ENCODE measurements at places on chromosomes 3 and 15. TPM values are rescaled to one million over a fixed set of nuclear protein-coding genes. Genes with fewer than 3 reads are reported as not detected.
A peak's percentile ranks its signal among the peaks of the same experiment; 100 is the strongest.

- H3K4me1 ChIP-seq: peaks cover 67% of the 10 kb centered on the region
- peaks cover 30% of the 10 kb centered on the region for H3K36me3 ChIP-seq
- H3K27ac ChIP-seq: no peak overlapping the region
- no peak for DNase-seq
- H3K27me3 ChIP-seq: no peaks in the 10 kb centered on the region
- H3K4me3 ChIP-seq: no peak overlapping the region
Observed at GRCh38 chr3:59920822-59921221, 871.0 kb upstream of the CFAP20DC start.

DNA sequence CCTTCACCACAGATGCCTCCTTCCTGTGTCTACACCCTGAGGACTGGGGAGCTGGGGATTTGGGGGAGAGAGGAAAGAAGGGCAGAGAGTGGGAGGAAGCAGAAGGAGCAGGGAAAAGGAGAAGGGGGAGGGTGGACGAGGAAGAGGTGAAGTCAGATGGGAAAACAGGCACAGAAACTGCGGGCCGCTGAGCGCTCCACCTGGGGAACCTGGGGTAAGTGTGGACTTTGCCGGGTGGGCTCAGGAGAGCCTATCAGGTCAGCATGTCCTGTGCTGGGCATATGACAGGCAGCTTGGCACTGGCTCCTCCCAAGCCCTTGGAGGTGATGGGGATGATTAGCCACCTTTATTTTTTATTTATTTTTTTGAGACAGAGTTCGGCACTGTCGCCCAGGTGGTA lies 62.6 kb downstream of the CORO2B start:
- H3K4me3 ChIP-seq: no peak overlapping the region
- no peak overlapping the region for H3K27ac ChIP-seq
- H3K27me3 ChIP-seq: peaks cover 2% of the 10 kb centered on the region
- no peaks in the 10 kb centered on the region for H3K4me1 ChIP-seq

GRCh38 chr3:71053495-71053894 lies 530.0 kb downstream of the FOXP1 start:
- peak overlapping the region; percentile 63 for H3K27ac ChIP-seq
- H3K27me3 ChIP-seq: no peaks in the 10 kb centered on the region
- H3K4me3 ChIP-seq: no peak overlapping the region
- H3K4me1 ChIP-seq: peaks cover 100% of the 10 kb centered on the region
- no peak for DNase-seq
- peaks cover 72% of the 10 kb centered on the region for H3K36me3 ChIP-seq

- peaks cover 80% of the 10 kb centered on the region for H3K4me1 ChIP-seq
- peak overlapping the region; percentile 4 for H3K4me3 ChIP-seq
- peak; percentile 61 for DNase-seq
- peaks cover 9% of the 10 kb centered on the region for H3K36me3 ChIP-seq
Observed at GRCh38 chr3:187922704-187923416, 177.6 kb upstream of the BCL6 start.

DNA sequence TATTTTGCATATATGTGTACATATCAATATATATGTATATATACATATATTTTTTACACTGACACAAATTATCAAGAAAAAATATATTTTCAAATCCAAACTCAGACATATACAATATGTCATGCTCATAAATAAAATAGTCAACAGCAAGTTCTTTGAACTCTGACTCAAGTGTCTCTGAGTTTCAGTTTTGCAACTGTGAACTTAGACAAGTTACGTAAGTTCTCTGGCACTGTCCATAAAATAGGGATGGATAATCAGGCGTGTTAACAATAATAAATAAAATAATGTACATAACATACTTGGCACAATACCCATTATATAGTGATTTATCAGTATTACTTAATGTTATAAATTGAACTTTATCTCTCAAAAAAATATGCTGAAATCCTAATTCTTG lies 12.1 kb upstream of the XRN1 start:
- peaks cover 30% of the 10 kb centered on the region for H3K36me3 ChIP-seq
- DNase-seq: no peak
- H3K27me3 ChIP-seq: no peaks in the 10 kb centered on the region
- no peak overlapping the region for H3K4me3 ChIP-seq

GRCh38 chr3:42600958-42601675 lies 631 bp downstream of the NKTR start:
- peak overlapping the region; percentile 80 for H3K4me3 ChIP-seq
- H3K4me1 ChIP-seq: peaks cover 40% of the 10 kb centered on the region
- no peaks in the 10 kb centered on the region for H3K27me3 ChIP-seq
- peak overlapping the region; percentile 95 for H3K27ac ChIP-seq
- peak; percentile 77 for DNase-seq

DNA sequence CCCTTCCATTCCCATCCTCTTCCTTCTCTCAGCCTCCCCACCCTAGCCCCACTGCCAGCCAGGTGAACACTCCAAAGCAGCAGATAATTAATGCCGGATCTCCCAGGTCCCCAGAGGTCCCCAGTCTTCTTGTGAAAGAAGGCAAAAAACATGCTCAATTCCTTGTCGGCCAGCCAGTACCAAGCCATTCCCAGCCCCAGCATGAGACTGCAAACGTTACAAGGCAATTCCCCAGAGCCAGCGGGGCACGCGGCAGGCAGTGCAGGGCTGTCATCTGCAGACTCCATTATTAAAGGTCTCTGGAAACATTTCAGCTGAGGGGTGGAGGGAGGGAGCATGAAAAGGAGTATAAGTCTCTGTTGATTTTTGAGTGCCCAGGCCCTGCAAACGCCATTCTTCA lies 117.8 kb downstream of the XXYLT1 start:
- peaks cover 39% of the 10 kb centered on the region for H3K4me1 ChIP-seq
- no peak for DNase-seq
- no peak overlapping the region for H3K4me3 ChIP-seq
- peaks cover 2% of the 10 kb centered on the region for H3K27me3 ChIP-seq
- peaks cover 9% of the 10 kb centered on the region for H3K36me3 ChIP-seq

DNA sequence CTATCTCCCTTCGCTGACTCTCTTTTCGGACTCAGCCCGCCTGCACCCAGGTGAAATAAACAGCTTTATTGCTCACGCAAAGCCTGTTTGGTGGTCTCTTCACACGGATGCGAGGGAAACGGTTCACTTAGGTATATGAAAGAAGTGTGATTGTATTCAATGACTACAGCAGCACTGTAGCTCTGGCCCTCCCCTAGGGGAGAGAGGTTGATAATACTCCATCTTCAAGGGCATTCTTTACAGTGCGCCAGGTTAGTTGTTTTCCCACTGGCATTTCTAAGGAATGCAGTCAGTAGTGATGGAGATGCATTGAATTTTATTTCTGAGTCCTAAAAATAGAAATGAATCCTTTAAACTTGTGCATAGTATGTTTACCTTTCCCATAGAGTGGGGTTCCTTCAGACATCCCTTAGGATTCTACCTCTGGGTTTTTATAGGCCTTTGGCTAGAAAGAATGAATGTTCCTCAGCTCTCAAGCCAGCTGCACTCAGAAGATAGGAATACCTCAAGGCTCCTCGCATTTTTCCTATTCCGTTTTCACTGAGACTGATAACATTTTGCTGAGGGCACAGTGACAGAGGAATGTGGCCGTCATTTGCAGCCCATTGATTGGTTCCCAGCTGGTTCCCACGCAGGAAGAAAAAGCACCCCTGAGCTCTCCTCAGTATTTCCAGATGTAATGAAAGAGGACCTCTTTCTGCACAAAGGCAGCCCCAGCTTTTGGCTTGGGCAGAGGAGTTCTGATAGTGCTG lies 131.8 kb upstream of the C2CD4B start:
- DNase-seq: no peak
- H3K4me1 ChIP-seq: no peaks in the 10 kb centered on the region
- no peak overlapping the region for H3K4me3 ChIP-seq
- H3K36me3 ChIP-seq: peaks cover 2% of the 10 kb centered on the region
- H3K27ac ChIP-seq: no peak overlapping the region

DNA sequence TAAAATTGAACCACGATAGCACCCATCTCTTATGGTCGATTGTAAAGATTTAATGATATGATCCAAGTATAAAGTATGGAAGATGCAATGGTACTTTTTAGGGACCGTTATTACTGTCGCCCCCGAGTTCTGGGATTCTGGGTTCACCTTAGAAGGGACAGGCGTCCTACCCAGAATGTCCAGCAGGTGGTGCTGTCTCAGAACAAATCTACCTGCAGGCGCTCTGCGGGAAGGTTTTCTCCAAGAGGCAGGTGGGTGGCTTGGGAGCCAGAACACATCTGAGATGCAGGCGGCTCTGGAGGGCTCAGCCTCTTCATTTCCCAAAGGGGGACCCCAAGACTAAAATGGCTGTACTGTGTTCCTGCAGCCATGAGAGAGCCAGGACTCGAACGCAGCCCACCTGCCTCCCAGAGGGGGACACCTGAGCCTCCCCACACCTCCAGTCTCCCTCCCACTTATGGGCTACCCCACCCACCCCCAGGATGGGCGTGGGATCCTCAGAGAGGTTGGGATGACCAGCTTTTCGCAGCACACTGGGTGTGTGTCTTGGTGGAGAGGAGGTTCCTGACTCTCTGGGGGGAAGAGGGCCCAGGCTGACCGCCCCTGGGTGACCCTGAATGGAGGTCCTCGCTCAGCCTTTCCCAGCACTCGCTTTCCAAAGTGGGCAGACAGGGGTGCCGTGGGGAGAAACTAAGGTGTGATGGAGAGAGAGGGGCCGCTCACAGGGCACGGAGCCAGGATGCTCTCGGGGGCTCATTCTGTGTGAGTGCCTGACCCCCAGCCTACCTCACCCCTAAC lies 28.1 kb upstream of the CORO2B start:
- H3K4me1 ChIP-seq: peaks cover 6% of the 10 kb centered on the region
- H3K27ac ChIP-seq: no peak overlapping the region
- H3K36me3 ChIP-seq: no peaks in the 10 kb centered on the region

DNA sequence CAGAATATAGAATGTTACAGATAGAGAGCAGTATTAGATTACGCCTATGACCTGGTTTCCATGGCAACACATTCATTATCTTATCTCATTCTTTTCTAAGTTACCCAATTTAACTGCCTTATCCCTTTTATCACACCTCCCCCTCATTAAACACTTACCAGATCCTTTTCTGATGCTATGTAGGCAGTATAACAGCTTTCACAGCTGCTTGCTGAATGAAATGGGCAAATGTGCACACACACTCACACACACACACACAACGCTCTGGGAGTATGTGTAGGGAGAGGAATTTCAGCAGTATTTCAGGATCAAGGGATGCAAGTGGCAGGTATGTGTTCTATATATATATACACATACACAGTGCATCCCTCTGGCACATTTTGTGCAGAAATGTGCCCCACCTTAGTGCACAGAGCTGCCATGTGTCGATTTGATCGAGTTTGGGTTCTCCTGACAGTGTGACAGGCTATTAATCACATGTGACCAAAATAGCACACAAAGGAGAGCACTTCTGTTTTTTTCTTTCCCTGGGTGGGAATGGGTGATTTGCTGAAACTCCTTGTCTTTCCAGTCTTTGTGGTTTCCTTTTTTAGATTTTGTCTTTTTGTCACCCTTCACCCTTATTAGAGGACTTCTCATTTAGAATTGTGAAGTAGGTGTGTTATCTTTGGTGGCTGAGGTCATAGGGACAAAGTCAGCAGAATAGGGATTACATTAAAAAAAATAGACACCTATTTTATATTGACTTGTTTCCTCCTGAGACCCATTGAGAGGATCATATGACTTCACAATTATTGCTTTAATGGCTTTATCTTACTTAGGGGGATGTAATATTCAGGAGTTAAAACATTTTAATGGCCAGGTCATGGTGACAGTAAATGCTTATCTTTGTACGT lies 553.7 kb downstream of the PDCD6IP start:
- no peak overlapping the region for H3K27ac ChIP-seq
- no peaks in the 10 kb centered on the region for H3K27me3 ChIP-seq
- H3K4me1 ChIP-seq: no peaks in the 10 kb centered on the region
- H3K36me3 ChIP-seq: no peaks in the 10 kb centered on the region
- H3K4me3 ChIP-seq: no peak overlapping the region

DNA sequence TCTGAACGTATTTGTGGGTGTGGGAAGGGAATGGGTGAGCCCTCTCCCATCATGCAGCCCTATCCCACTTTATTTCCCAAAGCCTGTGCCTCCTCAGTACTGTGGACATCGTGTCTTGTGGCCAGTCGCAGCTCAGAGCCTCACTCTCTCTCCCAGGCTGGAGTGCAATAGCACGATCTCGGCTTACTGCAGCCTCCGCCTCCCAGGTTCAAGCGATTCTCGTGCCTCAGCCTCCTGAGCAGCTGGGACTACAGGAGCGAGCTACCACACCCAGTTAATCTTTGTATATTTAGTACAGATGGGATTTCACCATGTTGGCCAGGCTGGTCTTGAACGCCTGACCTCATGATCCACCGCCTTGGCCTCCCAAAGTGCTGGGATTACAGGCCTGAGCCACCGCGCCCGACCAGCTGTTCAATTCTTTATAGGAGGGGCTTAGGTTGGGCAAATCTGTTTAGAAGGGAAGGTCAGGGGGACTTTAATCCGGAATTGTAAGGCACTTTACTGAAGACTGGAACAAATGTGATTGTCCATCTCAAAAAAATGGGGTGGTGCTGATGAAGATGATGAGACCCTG lies 42.7 kb upstream of the BDH1 start:
- no peak for DNase-seq
- no peaks in the 10 kb centered on the region for H3K4me1 ChIP-seq
- H3K27me3 ChIP-seq: no peaks in the 10 kb centered on the region
- H3K4me3 ChIP-seq: no peak overlapping the region
- no peaks in the 10 kb centered on the region for H3K36me3 ChIP-seq

DNA sequence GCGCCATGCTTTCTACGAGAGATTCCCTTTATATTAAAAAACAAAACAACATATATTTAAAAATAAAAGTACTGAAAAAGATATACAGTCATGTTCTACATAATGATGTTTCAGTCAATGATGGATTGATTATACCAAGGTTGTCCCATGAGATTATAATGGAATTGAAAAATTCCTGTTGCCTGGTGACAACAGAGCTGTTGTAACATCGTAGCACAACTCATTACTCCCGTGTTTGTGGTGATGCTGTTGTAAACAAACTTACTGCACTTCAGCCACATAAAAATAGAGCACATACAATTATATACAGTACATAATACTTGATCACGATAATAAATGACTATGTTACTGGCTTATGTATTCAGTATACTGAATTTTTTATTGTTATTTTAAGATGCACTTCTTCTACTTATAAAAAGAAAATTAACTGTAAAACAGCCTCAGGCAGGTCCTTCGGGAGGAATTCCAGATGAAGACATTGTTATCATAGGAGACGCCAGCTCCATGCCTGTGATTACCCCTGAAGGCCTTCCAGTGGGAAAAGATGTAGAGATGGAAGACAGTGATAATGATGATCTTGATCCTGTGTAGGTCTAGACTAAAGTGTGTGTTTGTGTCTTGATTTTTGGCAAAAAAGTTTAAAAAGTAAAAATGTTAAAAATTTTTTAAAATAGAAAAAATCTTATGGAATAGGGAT lies 11.7 kb downstream of the CCR1 start:
- no peak overlapping the region for H3K27ac ChIP-seq
- peaks cover 12% of the 10 kb centered on the region for H3K36me3 ChIP-seq
- H3K4me3 ChIP-seq: no peak overlapping the region
- H3K4me1 ChIP-seq: no peaks in the 10 kb centered on the region
- peaks cover 6% of the 10 kb centered on the region for H3K27me3 ChIP-seq
- DNase-seq: no peak

The TNNC1 gene
- total RNA-seq: 4.2 TPM

The RAB6B gene
- total RNA-seq: 0.23 TPM

The TMC3 gene
- total RNA-seq: not detected

All from activated CD4-positive, alpha-beta T cell treated with anti-CD3 and anti-CD28 coated beads for 36 hours (primary cell).